HAP-1 (cell line): ENCODE measurements at places on chromosomes 7 and 10.

DNA sequence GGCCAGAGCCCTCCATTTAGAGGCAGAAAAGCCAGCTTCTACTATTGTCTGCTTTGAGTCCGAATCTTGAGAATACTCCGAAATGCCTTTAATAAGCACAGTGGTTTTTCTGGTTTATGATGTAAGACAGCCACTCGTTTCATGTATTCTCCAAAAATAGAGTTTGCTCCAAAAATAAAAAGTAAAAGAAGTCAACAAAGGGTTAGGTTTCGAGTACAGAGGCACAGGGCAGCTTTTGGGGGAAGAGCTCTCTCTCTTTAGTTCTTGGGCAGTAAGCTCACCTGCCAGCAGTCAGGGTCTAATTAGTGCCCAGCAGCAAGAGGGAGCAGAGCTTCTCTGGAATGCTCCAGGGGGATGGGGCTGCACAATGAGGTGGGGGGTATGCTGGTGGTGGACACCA, 20.2 kb downstream of the CREB3L2 start:
- no peak for DNase-seq

- no peak for DNase-seq
Observed at GRCh38 chr10:90929179-90929578, 8.3 kb upstream of the ANKRD1 start.

- no peak for DNase-seq
Observed at GRCh38 chr7:35536396-35536826, 158.5 kb downstream of the HERPUD2 start.

DNA sequence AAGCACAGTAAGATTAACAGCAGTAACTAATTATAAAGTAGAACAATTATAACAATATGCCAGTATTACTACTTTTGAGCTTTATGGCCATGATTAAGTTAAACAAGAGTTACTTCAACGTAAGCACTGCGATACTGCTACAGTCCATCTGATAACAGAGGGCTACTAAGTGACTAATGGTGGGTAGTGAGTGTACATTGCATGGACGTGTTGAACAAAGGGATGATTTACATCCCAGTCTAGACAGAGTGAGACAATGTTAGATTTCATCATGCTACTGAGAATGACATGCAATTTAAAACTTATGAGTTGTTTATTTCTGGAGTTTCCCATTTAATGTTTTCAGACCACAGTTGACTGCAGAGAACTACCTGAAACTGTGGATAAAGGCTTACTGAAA, 45.6 kb downstream of the TPST1 start:
- DNase-seq = no peak

DNA sequence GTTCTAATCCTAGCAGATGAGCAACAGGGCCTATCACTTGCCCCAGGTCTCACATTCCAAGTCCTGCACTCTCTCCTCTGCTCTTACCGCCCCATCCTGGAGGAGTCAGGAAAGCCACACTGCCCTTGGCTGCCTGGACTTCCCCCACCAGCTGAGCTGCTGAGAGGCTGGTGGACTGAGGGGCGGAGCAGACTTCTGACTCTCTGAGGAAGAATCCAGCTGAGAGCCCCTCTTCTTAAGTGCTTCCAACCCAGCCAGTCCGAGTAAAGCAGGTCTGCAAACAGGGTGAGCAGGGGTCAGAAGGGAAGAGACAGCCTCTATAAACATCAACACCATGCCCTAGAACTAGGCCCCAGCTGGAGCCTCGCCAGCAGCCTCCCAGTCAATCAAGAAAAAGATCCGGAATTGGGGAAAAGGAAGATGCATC, 92.4 kb upstream of the TMEM72 start:
- DNase-seq = no peak

DNA sequence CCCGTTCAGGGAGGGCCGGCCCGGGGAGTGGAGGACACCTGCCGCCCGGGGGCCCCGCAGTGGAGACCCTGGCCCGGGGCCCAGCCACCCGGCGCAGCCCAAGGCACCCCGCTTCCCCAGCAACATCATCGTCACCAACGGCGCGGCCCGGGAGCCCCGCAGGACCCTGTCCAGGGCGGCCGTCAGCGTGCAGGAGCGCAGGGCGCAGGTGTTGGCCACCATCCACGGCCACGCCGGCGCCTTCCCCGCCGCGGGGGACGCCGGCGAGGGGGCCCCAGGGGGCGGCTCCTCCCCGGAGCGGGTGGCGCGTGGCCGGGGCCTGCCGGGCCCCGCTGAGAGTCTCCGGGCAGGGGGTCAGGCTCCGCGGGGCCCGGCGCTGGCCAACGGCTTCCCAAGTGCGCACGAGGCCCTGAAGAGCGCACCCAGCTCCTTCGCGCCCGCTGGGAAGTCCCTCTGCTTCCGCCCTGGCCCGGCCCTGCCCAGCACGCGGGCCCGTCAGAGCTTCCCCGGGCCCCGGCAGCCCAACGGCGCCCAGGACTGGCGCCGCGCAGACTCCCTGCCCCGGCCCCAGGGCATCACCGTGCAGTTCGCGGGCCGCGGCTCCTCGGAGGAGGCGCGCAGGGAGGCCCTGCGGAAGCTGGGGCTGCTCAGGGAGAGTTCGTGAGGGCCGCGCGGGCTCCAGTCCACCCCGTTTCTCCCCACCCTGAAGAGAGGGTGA, 46.7 kb downstream of the PROSER2 start:
- no peak for DNase-seq

GRCh38 chr7:25478925-25479324, 250.6 kb upstream of the NPVF start:
- DNase-seq = no peak

DNA sequence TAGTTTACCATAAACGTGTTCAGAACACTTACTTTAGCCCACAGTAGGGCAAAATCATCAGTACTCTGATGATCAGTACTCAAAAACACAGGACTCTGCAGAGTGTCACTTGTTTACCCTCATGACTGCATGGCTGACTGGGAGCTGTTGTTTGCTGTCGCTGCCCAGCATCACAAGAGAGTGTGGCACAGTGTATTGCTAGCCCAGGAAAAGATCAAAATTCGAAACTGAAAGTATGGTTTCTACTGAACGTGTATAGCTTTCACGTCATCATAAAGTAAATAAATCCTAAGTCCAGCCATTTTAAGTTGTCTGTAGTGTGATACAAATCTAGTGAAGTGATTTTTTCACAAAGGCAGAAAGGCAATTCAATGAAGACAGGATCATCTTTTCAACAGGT, 184.6 kb downstream of the RAMP3 start:
- no peak for DNase-seq

GRCh38 chr7:55565681-55566080, 6.6 kb downstream of the VOPP1 start:
- no peak for DNase-seq

DNA sequence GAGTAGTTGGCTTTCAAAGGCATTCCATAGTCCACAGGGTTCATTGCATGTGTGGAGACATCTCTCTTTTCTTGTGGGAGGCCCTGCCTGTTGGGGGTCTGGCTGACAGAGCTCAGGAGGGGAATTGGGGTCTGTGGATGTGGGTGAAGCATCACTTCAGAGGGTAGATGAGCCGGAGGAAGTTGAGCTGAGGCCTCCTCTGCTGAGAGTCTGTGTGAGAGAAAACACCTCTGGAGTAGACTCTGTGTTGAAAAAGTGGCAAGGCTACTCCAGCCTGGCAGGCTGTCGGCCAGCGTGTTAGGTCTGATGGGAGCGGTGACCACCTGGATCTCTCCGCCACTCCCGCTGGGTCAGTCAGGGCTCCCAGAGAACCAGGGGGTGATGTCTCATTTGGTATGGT, 358.0 kb upstream of the MGMT start:
- DNase-seq = no peak
